ENCODE measurements at places on chromosomes 11 and 22.

GRCh38 chr11:82942376-82942775 lies 40.8 kb downstream of the DDIAS start:
- no peak for DNase-seq

DNA sequence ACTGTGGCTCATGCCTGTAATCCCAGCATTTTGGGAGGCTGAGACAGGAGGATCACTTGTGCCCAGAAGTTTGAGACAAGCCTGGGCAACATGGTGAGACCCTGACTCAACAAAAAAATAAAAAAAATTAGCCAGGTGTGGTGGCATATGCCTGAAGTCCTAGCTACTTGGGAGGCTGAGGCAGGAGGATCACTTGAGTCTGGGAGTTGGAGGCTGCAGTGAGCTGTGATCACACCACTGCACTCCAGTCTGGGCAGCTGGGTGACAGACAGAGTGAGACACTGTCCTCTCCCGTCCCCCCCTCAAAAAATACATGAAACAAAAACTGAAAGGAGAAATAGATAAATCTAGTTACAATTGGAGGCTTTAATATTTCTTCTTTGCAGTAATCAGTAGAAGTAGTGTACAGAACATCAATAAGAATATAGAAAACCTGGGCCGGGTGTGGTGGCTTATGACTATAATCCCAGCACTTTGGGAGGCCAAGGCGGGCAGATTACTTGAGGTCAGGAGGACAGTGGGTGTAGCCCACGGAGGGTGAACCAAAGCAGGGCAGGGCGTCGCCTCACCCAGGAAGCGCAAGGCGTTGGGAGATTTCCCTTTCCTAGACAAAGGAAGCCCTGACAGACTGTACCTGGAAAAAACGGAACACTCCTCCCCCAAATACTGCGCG lies 19.6 kb upstream of the DLAT start:
- DNase-seq: no peak

DNA sequence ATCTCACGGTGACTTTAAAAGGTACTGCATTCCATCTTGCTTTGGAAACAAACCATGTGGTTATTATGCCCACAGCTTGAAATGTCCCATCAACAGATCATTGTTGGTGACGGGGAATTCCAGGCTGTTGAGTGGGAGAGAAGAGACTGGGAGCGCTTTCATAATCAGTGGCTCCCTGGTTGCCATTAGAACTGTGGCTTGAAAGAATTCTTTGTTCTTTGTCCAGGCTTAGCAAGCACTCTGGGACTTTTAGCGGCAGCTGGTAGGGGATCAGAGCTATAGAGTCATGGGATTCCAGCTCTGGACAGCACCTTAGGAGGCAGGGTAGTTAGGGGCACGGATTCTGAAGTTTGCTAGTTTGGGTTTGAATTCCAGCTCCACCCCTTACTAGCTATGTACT lies 22.0 kb downstream of the MMP20 start:
- no peak for DNase-seq

GRCh38 chr11:60872961-60873524 lies 5.7 kb downstream of the ZP1 start:
- DNase-seq: no peak

GRCh38 chr11:120854988-120855387 lies 168.9 kb upstream of the TBCEL start:
- no peak for DNase-seq

DNA sequence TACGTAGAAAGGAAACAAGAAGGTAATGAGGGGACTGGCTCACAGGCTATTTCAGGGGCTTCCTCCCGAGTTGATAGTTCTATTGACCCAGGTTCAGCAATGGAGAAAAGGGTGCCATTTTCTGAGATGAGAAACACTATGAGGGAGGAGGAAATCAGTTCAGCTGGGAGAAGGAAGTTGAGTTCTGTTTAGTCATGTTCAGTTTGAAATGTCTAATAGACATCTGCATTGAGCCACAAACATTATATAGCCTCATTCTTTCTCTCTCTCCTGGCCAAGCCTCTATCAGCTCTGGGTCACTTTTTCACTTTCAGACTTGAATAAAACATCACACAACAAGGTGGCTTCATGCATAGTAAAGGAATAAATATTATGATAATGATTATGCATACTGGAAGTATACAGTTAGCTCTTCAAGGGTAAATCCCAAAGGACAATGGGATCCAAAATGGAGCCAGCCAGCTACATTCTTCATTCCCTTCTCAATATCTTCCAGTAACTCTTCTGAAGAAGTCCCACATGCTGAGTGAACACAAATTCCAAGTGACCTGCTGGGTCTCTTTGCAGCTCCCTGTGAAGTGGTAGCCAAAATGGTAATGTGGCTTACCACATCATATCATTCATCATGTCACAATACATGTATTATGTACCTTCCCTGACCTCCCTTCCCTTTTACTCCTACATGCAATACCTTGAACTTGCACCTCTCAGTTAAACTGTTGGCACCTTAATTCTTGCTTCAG lies 80.9 kb upstream of the CD44 start:
- DNase-seq: no peak

DNA sequence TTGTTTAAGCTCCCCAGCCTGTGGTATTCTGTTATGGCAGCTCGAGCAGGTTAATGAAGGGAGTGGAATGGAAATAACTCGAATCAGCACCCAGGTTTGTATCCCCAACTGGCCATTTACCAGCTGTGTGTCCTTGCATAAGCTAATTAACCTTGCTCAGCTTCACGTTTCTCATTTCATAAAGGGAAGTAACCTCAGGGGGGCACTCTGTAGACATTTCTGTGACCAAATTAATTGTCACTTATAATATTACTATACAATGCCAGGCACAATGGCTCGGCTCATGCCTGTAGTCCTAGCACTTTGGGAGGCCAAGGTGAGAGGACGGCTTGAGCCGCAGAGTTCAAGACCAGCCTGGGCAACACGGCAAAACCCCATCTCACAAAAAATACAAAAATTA lies 13.8 kb downstream of the ADA2 start:
- no peak for DNase-seq

- DNase-seq: no peak
Measured at GRCh38 chr22:48089601-48090331, 1327.3 kb downstream of the TBC1D22A start.

GRCh38 chr11:75593286-75593915 lies 31.3 kb downstream of the SERPINH1 start:
- no peak for DNase-seq

- DNase-seq: no peak
Measured at GRCh38 chr11:17229481-17230152, 21.8 kb upstream of the PIK3C2A start.

- no peak for DNase-seq
Measured at GRCh38 chr11:17770048-17770652, 35.6 kb downstream of the KCNC1 start.

- DNase-seq: no peak
Measured at GRCh38 chr11:74546752-74547151, 45.6 kb upstream of the POLD3 start.

- DNase-seq: no peak
Measured at GRCh38 chr22:28950617-28951411, 67.4 kb downstream of the ZNRF3 start.

DNA sequence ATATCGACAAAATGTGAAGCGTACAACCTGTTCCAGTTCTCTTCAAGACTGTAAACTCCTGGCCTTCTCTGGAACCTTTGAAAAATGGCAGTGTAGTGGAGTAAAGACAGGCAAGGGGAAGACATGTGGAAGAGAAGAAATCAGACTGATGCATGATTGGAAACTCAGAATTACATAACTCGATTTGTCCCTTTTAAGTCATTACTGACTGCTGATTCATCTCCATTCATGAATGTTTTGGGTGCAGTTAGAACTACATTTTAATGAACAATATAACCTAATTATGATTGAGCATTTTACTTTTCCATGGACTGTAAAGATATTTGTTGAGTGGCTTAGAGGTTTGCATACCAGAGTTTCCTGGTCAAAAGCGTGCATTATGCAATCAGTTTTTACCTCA lies 32.9 kb downstream of the FAT3 start:
- DNase-seq: no peak

DNA sequence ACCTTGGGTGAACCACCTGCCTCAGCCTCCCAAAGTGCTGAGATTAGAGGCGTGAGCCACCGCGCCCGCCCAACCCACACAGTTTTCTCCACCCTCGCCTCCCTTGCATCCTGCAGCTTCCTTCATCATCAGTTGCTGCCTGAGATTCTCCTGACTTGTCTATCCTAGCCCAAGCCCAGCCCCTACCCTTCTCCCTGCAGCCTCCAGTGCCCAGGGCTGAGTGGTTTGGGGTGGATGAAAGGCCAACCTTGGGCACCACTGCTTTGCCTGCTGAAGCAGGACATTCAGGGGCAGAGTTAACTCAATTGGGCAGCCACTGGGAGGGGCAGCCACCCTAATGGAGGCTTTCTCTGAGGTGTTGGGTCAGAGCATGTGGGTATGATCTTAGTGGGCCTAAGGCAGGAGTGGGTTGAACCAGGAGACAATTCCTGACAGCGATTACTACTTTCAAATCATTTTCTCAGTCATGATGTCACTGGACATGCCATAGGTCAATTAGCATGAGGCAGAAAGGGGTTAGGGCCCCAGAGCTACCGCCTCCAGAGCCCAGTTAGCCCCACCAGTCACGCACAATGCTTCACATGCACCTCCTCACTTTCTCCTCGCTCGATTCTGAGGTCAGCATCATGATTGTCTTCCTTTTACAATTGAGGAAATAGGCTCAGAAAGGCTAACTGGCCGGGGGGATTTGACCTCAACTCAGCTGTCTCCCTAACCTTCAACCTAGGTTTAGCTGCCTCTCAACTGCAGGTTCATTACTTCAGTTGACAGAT lies 1.0 kb upstream of the FKBP2 start:
- no peak for DNase-seq

DNA sequence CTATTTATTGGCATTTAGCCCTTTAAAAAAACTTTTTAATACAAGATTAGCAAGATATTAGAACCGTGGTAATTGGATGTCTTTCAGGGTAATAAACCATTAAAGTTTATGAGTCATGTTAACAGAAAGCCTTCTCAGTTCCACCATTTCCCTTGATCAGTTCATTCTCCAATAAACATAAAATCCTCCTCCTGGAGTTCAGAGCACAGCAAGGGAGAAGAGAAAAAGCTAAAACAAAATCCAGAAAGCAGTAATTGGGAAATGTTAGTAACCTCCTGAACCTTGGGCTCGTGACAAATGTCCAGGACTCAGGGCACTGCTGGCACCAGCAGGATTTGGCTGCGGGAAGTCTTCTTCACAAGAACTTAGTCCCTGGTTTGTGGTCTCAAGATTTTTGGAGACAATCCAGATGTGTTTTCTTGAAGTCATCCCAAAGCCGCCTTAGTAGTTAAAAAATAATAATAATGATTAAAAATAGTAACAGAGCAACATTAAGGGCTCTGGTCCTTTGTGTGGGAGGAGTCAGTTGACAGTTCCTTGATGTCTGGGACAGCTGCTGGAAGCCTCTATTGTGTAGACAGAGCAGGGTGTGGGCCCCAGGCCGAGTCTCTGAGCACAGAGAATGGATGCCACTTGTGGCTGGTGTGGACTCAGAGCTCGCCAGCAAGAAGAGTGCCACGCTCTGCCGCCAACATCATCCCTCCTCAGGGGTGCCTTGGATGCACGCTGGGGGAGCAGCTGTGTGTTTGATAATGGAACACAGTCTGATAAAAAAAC lies 43.4 kb upstream of the PITPNB start:
- DNase-seq: no peak

GRCh38 chr11:114880442-114880841 lies 202.1 kb downstream of the NXPE2 start:
- DNase-seq: no peak

GRCh38 chr11:46840116-46840515 lies 6.0 kb downstream of the CKAP5 start:
- DNase-seq: no peak

- no peak for DNase-seq
Measured at GRCh38 chr11:68312780-68313573, 586 bp downstream of the LRP5 start.

DNA sequence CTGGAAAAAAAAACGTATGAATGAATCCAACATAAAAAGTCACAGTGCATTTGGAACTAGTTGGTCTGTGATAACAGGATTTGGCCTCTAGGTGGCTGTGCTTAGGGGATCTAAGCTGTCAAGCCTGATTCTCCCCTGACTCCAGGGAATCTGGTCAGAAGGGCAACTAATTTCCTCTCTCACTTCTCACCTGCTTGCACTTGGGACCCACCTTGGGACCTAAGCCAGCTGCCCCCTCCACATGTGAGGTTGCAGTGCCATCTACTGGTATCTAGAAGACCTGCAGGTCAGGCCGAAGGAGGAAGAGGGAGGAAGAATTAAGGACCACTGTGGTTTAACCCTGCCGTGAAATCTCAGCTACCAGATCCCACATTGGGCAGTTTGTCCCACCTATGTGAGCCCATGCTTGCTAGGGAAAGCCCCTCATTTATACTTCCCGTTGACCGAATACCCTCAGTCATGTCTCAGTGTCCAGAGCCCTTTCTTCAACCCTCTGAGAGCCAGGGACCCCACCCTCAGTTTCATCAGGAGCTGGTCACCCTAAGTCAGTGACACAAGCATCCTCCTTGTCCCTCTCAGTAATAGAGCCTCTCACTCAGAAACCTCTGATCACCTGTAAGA lies 33.2 kb upstream of the CAVIN3 start:
- peak; percentile 22 for DNase-seq

DNA sequence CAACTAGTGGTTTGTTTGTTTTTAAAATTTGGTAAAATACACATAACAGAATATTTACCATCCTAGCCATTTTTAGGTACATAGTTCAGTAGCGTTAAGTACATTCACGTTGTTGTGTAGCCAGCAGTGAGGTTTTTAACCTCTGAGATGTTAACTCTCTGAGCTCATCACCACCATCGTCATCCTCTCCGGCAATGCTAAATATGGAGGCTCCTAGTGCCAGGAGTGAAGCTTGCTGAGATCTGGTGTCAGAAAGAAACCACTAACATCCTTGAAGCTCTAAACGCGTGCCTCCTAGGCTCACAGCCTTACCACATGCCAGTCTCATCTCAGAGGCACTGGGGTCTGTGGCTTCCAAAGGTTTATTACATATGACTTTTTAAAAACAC lies 330.2 kb upstream of the B3GAT1 start:
- DNase-seq: no peak

DNA sequence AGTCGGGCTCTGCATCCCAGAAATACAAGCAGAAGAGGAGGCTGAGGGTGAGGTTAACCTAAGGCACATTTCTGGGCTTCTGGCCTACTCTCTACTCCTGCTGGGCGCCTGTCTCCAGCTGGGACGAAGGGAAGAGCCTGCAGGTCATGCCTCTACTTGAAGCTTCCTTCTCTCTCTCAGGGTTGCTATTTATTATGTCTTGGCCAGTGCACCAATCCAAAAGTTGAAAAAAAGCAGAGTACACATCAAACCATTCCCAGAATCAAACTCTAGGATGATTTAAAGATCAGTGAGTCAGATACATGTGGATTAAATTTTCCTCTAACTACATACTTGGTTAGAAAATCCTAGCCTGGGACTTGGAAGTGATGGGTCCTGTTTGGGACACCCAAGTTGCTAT lies 60.2 kb upstream of the CDON start:
- no peak for DNase-seq

GRCh38 chr11:117559698-117560097 lies 232.0 kb downstream of the CEP164 start:
- DNase-seq: no peak

Data from activated T-helper 1 cell treated with Interleukin-2 at 50 U/mL for 16 hours (primary cell).